ENCODE measurements at places on chromosomes 2 and 18.

DNA sequence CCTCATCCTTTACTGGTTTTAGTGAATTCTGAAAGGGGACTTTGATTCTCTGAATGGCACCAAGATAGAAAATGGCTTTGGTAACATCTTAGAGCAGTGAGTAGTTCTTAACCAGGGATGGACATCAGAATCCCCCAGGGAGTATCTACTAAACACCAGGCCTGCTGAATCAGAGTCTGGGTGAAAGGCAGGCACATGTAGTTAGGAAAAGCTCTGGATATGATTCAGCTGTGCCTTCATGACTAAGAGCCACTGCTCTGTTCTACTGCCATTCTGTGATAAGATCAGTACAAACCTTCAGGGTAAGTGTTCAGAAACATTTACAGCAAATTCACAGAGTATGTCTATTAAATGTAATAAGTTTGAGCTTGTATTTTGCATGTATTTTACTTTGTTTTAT, 46.2 kb upstream of the B3GNT2 start:
- DNase-seq: peak; percentile 96

DNA sequence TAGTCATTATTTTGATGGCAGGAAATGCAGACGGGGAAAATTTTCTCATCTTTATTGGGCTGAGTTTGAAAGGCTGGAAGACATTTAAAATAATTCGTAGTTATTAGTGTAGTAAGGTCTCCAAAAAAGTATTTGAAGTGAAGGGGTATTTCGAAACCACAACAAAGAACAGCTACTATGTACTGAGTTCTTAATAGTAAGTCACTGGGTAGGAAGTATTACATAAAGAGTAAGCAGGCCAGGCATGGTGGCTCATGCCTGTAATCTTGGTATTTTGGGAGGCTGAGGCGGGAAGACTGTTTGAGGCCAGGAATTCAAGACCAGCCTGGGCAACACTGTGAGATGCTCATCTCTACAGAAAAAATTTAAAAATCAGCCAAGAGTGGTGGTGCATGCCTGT, 113.6 kb downstream of the MEP1B start:
- no peak for DNase-seq

DNA sequence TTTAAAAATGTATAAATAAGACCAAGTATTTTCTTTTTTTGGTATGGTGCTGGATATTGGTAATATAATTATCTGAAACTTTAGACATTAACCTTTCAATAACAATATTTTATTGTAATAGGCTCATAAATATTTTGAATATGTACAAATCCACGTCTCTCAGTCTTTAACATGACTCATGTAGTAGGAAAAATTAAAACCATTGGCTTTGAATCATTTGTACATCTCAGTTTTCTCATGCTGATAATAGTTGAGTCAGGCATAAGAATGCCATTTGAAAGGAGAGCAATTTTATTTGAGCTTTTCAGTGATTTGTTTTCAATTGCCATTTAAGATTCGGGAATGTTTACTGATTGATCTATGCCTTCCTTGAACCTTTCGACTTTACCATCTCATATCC, 364.8 kb downstream of the TGIF1 start:
- DNase-seq: peak; percentile 45

DNA sequence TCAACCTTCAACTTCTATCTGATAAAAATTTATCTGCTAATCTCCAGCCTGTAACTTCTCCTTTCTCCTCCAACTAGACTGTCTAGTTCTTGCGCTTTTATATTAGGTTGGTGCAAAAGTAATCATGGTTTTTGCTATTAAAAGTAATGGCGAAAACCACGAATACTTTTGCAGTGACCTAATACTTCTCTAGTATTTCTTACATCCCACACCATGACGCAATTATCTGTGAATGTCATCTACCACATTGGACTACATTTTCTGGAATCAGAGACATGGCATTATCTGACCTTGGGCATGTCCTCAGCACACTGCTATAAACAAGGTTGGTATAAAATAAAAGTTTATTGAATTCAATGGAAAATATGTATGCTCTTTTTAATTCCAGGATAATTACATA, 370.2 kb upstream of the LYPD1 start:
- peak; percentile 48 for DNase-seq

DNA sequence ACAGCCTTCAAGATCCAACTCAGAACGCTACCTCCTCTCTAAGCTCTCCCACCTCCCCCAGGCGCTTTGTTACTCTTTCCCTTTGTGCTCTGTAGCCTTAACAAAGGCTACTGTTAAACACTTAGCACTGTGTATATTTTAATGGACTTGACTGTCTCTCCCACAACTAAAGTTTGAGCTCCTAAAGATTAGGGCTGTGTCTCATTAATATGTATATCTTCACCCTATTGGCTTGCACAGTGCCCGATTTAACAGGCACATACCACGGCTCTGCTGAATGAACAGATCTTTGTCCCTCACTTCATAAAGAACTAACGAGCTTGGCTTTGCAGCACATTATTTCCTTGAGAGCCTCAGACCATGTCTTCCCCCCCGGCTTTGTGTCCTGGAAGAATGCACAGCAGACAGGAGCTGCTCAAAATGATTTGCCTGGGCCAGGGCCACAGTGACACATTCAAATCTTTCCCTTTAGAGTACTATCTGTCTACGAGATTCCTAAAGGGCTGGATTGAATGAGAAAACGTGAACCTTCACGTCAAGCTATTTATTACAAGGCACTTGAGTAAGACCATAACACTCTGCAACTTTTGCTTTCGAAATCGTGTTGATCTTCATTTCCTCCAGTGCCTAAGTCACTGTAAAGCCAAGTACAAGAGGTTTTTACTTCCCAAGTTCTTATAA, 22.1 kb downstream of the ABHD3 start:
- peak; percentile 11 for DNase-seq

GRCh38 chr2:54966165-54966832, 84.0 kb downstream of the RTN4 start:
- peak; percentile 58 for DNase-seq

GRCh38 chr2:23414871-23415270, 29.9 kb downstream of the KLHL29 start:
- DNase-seq: no peak

DNA sequence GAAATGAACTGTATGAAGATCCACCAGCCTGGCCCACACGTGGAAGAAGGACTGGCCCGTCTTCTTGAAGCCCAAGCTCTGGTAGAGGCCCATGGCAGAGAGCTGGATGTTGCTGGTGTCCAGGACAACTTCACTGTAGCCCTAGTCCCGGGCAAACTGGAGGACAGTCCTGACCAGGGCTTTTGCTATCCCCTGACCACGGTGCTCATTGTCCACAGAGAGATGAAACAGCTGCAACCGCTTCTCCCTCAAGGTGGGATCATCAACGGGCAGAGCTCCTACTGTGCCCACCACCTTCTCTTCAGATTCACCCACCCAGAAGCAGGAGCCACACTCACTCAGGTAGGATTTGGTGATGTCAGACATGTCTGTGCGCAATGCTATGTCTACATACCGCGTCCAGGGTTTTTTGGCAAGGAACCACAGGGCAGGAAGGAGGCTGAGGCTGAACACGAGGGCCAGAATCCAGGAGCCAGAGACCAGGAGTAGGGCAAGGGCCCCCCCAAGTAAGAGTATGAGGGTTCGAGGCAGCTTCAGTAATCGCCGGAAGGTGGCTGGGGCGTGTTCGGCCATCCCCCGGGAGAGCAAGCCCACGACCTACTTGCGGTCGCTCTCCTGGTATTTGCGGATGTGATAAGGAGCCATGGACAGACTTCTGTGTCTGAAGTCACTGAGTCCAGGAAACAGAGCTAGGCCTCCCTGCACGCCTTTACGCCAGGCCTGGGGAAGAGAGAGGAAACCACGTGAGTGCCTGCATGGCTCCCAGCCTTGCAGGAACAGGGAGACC, 36.3 kb downstream of the TPRKB start:
- DNase-seq: no peak

GRCh38 chr2:204315236-204315662, 230.0 kb upstream of the PARD3B start:
- no peak for DNase-seq

GRCh38 chr18:57188851-57189557, 42.1 kb downstream of the BOD1L2 start:
- DNase-seq: no peak

GRCh38 chr2:147364597-147364996, 480.2 kb upstream of the ACVR2A start:
- DNase-seq: no peak

- peak; percentile 86 for DNase-seq
These were observed 14.2 kb downstream of the TNFRSF11A start for GRCh38 chr18:62339106-62339988.

- DNase-seq: no peak
These were observed 281.7 kb downstream of the CCDC85A start for GRCh38 chr2:56465491-56465890.

- no peak for DNase-seq
These were observed 87.3 kb upstream of the ATG16L1 start for GRCh38 chr2:233164128-233164635.

GRCh38 chr18:2657788-2658458, 2.4 kb downstream of the SMCHD1 start:
- DNase-seq: peak; percentile 11

DNA sequence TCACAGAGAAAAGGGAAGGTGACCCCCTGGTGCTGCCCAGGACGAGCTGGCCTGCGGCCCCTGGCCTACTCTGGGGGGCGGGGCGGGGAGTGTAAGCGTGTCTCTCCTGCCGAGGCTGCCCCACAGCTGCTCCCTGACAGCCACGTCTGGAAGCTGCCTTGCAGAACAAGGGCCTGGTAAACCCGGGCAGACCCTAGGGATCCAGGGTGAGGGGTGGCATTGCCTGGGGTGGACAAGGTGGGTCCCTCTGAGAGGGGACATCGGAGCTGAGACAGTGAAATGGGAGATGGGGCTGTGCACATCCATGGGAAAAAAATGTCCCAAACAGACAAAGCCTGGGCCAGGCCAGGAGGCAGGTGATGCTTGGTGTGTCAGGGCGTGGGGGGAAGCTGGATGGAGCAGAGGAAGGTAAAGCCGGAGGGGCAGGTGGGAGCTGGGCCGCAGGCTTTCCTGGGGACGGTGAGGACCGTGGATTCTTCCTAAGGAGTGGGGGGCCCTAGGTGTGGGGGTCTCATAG, 66.0 kb upstream of the HDAC4 start:
- DNase-seq: no peak

- no peak for DNase-seq
These were observed 121.1 kb downstream of the MAPK4 start for GRCh38 chr18:50680966-50681365.

- DNase-seq: no peak
These were observed 80.6 kb downstream of the TRABD2A start for GRCh38 chr2:84800194-84800805.

GRCh38 chr2:176999301-176999700, 213.3 kb upstream of the HNRNPA3 start:
- no peak for DNase-seq

GRCh38 chr2:147844697-147845410, at the start of gene ACVR2A:
TSS of gene ACVR2A (plus strand) at chr2:147845029. CDS start at chr2:147845153, 124 bp downstream.
- peak; percentile 38 for DNase-seq

DNA sequence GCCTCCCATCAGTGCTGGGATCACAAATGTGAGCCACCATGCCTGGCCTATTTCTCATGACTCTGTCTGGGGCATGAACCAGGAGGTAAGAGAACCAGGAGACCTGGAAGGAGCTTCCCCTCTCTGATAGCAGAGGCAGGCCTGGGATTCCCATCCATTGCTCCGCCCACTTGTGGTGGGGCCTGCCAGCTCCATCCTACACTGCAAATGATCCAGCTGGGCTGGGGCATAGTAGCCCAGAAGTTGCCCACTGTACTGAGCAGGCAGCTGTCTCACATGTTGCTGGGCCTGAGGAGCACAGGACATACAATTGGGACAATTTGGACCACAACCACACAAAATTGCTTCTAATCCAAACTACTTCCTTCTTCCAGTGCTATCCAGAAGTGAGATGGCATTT, 91.0 kb downstream of the MARCHF4 start:
- no peak for DNase-seq

GRCh38 chr2:200252265-200253067, 54.0 kb upstream of the SPATS2L start:
- peak; percentile 30 for DNase-seq

DNA sequence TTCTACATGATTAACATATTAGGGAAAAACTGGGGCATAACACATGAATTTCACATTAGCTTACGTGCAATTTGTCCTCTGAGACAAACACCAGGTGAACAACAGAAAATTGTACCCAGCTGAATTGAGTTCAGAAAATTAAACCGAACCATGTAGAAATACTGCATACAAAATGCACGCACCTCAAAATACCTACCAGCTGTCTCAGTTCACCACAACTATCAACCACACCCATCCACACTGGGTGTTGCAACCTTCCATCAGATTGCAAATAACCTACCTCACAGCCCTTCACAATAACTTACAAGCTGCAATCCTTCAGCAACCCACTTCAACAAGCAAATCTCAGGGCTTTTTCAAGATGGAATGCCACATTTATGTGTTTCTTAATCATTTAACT, 55.9 kb downstream of the UNC50 start:
- peak; percentile 88 for DNase-seq

DNA sequence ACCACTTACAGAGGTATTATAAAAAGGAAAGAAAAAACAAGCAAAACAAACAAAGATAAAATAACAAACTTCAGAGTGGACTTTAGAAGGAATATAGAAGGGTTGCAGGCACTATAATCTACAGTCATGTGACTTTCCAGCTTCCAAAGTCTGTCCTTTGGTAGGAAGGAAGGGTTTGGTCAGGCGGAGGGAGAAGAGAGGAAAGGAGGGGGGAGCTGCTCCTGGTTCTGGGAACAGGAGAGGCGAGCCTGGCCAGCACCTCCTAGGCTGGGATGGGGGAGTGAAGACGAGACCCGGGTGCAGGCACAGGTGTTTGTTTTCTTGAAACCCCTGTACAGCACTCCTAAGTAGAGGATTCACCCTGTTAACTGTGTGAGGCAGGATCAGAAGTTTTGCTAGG, 53.8 kb upstream of the GATA6 start:
- DNase-seq: no peak

- DNase-seq: no peak
These were observed 131.8 kb downstream of the PXDN start for GRCh38 chr2:1612391-1613077.

- DNase-seq: peak; percentile 25
These were observed 108.7 kb downstream of the UXS1 start for GRCh38 chr2:106085181-106085940.

DNA sequence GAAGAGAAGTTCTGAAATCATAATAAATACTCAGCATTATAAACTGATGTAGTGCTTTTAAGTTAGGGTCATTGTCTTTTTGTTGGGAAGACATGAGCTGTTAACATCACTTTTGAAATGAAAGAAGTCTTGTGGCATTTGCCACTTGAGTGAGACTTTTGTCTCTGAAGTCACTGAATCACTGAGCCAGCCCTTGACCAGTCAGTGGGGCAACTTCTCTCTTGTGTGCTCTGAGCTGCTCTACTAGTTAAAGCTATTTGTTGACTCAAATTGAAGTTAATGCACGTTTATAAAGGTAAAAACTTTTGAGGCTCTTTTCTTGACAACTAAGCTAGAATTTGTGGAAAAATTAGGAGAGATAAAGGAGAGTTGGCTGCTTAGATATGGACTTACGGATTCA, 6.7 kb downstream of the WDR43 start:
- no peak for DNase-seq

GRCh38 chr18:11497585-11497984, 111.8 kb upstream of the SLC35G4 start:
- DNase-seq: peak; percentile 55

All from mammary epithelial cell (primary cell).